LoVo (cell line): ENCODE measurements at places on chromosomes 13 and 19.

DNA sequence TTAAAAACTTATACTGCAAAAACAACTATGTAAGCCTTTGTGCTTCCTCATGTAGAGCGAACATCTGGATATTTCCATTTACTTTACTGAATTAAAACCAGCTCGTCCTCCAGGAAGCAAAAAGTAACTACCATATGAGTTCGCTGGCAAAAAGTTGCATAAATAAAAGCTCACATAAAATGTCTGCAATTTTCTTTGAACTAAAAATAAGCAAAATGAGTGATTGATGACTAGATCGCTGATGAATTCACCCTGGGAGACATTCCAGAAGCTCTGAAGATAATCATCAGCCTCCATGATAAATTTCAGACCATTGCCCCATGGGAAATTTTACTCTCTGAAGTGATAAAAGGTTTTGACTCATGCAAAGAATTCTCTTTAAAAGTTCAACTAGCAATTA, 67.3 kb upstream of the SACS start:
- peak; percentile 42 for DNase-seq

DNA sequence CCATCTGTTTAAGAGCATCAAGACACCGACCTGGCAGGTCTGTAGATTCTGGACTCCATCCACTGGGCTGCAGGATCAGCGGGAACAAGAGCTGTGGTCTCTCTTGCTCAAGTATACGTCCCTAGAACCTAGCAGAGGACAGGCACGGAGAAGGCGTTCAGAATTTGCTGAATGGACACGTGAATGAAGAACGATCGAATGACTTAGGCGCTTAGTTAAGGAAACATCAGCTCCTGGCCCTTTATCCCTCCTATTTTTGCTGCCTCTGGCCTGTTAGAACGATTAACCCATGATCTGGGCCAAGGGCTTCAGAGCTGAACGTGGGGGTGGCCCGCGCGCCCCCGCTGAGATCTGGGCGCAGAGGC, 953 bp downstream of the DZIP1 start:
- DNase-seq = no peak

DNA sequence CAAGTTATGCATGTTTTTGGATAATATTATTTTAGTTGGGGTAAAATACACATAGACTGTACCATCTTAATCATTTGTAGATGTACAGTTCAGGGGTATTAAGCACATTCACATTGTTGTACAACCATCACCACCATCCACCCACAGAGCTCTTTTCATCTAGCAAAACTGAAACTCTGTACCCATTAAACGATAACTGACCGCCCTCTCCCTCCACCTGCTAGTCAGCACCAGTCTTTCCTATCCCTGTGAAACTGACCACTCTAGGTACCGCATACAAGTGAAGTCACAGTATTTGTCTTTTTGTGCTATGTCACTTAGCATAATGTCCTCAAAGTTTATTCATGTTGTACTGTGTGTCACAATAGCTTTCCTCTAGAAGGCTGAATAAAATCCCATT, 60.2 kb upstream of the GTF2F2 start:
- DNase-seq = no peak

- DNase-seq = peak; percentile 89
These were observed at the start of gene TGDS for GRCh38 chr13:94595950-94596574. Gene TGDS (minus strand): TSS chr13:94596152. CDS start chr13:94596136, 16 bp downstream.

DNA sequence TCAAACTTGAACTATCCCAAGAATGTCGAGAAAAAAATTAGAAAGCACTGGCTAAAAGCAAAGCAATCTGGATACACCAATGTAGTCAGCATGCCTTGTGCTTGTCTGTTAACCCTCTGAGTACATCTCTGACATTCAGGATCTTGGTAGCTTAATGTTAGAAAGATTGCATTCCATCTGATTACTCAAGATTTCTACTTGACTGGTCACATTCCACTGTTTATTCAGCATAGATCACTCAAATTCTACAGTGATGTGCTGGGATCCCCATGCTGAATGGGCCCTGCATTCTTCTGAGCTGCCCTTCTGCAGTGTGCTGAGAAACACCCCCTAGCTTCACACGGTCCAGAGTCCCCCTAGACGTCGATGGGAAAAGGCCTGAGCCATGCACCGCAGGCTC, 295.4 kb upstream of the MAB21L1 start:
- DNase-seq = no peak

GRCh38 chr13:109784590-109785140, 1.7 kb downstream of the IRS2 start:
- DNase-seq = no peak

- DNase-seq = no peak
These were observed 1417.0 kb downstream of the EFNB2 start for GRCh38 chr13:105118426-105118985.

- DNase-seq = peak; percentile 9
These were observed 8.7 kb downstream of the SIGLECL1 start for GRCh38 chr19:51259348-51260245.

DNA sequence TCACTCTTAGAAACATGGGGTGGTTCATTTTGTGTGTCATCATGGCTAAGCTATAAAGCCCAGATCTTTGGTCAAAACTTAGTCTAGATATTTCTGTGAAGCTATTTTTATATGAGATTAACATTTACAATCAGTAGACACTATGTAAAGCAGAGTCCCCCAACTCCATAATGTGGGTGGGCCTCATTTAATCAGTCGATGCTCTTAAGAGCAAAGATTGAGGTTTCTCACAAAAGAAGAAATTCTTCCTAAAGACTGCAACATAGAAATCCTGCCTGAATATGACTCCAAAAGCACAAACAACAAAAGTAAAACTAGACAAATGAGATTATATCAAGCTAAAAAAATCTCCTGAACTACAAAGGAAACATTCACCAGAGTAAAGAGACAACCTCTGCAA, 642.2 kb downstream of the DIAPH3 start:
- no peak for DNase-seq
